Epithelial cell of esophagus (primary cell): ENCODE measurements at places on chromosomes 1 and 21.

- no peak for DNase-seq
Measured at GRCh38 chr1:43565600-43566360, 35.1 kb downstream of the PTPRF start.

DNA sequence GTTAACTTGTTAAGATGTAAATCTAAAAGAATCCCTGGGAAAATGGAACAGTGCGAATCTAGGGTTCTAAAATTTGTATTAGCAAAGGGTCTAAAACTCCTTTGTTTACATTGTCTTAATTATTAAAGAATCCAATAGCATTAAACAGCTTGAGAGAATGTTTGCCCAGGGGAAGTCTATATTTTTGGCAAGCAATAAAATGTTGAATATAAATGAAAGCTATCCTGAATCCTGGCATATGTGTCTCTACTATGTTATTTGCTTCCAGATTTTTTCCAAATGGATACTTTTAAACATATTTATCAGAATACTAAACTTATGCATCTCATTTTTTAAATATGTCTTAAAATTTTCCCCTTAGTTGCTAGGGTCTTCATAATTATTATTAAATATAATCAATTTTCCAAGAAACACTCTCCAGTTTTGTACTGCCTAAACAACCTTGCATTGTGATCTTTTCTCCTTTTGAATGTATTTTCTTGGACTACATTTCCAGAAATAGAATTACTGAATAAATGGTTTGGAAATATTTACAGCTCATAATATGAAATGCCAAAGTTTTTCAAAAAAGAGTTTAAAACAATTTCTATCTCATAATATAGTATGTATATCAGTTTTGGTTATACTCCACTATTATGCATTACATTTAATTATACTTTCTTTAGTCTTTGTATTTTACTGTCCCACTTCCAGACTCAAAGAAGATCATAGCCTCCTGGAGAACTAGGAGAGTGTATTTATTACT is 304.8 kb downstream of the USP25 start:
- no peak for DNase-seq

DNA sequence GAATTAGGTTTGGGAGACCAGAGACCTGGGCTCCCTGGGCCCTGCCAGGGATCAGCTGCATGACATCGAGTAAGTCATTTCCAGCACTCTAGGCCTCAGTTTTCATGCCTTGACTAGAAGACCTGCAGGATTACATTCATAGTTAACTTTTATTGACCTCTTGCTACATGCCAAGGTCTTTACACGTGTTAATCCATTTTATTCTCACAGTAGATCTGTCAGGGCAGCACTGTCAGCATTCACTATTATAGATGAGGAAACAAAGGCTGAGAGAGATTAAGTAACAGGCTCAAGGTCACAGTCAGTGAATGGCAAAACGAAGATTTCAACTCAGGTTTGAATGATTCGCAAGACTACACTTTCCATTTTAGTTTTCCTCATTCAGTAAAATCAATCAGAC is 37.0 kb downstream of the PGM1 start:
- peak; percentile 73 for DNase-seq

GRCh38 chr1:14255711-14256110 is 342.8 kb upstream of the KAZN start:
- no peak for DNase-seq

GRCh38 chr1:204677864-204678263 is 7.7 kb downstream of the LRRN2 start:
- no peak for DNase-seq

- DNase-seq = no peak
Measured at GRCh38 chr21:34590520-34590919, 24.4 kb downstream of the RCAN1 start.

DNA sequence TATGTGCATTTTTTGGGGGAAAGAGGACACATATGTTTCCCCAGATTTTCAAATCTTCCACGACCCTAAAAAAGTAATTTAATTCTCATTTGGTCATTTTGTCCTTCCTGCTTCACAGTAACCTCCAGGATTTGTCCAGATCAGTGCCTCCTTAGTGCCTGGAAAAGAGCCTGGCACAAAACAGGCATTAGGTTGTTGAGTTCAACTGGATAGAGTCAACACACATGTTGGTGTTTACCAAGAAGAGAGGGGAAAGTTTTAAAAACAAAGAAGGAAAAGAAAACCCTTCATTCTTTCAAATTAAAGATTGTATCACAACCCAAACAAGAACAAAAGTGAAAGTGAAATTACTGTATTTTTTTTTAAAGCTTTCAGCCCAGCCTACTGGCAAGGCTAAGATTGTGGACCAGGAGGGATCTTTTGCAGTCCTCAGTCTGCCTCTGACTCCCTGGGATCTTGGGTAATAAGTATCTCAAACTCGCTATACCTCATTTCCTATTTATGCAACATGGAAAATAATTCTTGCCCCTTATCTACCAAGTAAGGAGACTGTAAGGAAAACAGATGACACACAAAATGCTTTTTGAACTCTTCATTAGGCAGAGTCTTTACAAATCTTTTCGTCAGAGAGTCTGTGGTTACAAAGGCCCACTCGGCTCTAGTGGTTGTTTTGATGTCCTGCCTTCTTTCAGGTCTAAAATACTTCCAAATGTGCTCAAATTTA is 57.8 kb downstream of the ZNF281 start:
- DNase-seq = peak; percentile 58

DNA sequence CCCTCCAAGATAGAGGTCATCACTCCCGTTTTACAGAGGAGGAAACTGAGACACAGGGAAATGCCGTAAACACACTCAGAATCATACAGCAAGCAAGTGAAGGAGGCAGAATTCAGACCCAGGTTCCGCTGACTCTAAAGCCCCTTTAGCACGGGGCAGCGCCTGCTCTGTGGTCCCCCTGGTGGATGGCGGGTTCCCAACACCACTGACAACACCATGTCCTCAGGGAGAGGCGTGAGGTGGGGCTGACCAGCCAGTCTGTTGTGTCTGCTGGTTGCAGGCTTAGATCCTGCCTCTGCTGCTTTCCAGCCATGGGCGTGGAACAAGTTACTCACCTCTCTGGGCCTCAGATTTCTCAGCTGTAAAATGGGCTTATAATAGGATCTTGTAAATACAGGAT is 617.3 kb downstream of the MATN1 start:
- DNase-seq = peak; percentile 18

- no peak for DNase-seq
Measured at GRCh38 chr1:8204826-8205225, 113.1 kb upstream of the SLC45A1 start.

GRCh38 chr1:200751717-200752116 is 13.0 kb downstream of the CAMSAP2 start:
- DNase-seq = no peak

DNA sequence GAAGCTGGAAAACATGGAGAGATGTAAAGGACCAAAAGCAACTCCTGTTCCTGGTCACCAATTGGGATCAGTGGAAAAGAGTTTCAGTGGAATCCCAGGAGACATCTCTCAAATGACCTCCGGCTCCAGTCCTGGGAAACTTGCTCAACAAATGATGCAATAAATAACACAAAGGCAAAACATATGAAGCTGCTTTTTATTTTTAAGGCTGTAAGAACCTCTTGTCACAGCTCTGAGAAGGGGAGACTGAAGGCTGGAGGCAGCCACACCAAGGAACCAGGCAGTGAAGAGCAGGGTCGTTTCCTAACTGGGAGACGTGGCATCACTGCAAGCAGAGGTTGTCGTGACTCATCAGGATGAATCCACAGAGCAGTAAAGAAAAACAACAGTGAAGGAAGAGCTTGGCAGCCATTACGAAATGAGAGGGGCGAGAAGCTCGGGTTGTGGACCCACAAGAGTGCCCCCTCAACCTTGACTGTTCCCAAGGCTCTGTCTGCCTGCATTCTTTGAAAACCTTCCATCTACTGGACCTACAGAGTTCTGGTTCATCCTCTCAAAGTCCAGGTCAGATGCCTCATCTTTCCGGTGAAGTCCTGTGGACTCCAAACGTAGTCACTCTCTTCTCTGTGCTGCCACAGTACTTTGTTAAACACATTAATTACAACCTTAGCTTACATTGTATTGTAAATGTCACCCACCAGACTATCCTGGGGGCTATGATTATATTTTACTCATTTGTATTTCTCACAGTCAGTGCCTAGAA is 32.1 kb downstream of the JAK1 start:
- DNase-seq = peak; percentile 79

GRCh38 chr1:104238991-104239390 is 489.3 kb downstream of the AMY1C start:
- no peak for DNase-seq

DNA sequence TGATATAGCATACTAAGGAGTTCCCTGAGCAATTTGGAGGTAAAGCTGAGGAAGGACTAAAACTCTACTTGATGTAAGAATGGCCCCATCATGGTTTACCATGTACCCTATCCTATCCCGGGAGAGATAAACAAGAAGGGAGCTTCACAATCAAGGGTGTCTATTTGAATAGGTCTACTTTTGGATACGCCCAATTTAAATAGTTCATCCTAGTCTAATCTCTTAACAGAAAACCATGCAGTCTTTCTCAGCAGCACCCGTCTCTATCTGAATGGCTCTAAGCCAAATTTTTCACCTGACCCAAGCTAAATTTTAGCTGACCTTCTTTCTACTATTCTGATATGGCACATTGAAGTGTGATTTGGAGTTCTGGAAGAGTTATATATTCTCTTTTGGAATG is 122.0 kb downstream of the TNNI3K start:
- no peak for DNase-seq

GRCh38 chr21:17436626-17437111 is 76.2 kb upstream of the CXADR start:
- no peak for DNase-seq

GRCh38 chr1:39671433-39671792 is 494 bp downstream of the NT5C1A start:
- no peak for DNase-seq

DNA sequence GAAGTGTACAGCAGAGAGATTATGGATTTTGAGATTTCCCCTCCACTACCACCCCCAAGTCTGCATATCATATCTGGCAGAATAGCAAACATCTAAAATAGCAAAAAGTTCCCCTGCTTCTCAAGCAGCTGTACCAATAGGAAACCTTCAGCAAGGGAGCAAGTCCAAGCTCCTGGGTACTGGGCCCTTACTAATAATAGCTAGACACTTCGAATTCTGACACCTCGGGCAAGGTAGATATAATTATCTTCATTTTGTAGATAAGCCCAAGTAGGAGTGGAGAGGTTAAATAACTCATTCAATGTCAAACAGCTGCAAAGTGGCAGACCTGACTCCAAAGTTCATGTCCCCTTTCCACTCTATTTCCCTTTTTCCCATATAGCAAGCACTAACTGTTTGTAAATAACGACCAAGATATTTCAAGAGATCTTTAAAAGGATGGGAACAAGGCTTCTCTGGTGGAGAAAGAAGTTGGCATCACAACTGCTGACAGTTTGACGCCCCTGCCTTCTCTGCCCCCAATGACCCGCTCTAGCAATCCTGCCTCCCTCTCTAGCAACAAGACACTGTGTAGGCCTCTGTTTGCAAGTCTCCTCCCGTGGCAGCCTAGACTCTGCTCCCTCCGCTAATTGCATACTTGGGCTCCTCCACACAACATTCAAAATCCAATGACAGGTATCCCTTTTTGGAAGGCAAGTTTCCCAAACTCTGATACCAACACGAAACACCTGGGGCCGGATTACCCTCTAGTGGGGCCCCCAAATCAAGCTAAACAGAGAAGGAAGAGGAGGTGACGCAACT is 18.7 kb upstream of the ADAR start:
- no peak for DNase-seq

DNA sequence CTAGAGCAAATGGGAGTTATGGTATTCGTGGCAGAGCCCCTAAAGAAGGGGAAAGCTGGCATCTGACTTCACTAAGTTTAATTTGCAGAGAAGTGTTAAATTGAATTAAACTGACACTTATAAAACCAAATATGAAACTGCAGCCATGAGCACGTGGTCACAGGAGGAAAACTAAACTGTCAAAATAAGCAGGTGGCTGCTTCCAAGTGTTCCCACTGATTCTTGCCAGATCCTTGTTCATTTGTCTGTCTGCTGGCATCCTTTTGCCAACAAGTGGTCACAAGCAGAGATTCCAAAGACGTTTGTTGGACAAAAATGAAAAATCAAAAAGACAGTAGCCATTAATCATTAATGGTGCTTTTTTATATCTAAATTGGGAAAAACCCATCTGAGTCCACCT is 6.5 kb upstream of the CELA2B start:
- DNase-seq = no peak

DNA sequence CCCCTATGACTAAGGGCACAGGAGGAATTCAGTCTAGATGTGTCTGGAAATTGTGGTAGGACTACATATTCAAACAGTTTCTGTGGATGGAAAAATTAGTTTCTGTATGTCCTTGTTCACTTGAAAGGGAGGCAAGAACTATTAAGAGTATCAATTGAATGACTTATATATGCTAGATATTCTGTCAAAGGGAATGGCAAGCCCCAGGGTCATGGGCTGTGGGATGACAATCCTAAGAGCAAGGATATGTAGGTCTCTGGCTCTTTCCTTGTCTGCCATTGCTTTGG is 383.5 kb upstream of the B3GALT2 start:
- no peak for DNase-seq

DNA sequence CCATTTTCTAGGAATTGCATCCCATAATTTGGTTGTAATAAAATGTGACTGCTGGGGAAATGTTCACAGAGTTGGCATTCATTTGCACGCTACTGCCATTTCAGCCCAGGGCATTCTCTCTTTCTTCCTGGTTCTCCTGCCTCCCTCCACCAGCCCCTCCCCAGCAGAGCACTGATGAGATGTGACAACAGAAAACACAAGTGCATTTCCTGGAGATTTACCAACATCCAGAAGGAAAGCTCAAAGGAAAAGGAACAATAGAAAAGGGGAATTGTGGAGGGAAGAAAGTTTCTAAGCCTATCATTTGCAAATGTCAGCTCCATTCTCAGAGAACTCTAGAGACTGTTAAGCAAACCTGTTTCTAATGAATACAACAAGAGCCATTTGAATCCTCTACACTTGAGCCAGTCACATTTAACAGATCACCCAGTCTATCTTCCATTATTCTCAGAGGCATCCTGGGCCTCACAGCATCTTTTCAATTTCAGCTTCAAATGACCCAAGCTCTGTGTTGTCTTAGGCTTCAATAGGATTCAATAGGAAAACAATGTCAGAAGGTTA is 395.6 kb upstream of the PBX1 start:
- no peak for DNase-seq

DNA sequence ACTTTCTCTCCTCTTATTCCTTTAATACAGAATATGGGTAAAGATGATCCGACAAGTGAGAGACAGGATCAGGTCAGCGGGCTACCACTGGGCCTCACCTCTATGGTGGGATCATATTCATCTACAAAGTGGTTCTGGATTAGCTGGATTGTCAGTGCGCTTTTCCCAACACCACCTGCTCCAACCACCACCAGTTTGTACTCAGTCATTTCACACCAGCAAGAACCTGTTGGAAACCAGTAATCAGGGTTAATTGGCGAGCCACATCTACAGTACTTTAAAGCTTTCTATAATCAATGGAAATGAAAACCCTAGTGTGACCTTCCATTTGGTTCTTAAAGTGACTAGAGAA is 643 bp downstream of the NRAS start:
- DNase-seq = no peak

- no peak for DNase-seq
Measured at GRCh38 chr1:165328136-165328535, 28.4 kb downstream of the LMX1A start.
